ENCODE measurements at places on chromosomes 4 and X.

DNA sequence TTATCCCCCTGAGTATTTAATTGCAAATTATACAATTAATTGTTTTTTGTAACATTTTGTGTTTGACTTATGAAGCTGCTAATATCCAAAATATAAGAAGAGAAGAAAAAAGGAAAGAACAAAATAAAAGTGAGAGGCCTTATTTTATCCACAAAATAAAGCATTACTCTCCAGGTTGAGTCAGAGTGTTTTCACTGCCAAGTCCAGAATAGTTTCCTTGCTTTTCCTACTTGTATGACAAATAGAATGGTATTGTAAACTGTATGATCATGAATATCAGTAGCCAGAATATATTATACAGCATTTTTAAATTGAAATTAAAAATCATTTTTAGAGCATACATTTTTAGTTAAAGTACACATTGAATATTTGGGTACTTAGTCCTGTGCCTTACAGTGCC, 237.8 kb downstream of the NDST4 start:
- peak; percentile 8 for DNase-seq

- DNase-seq, result no peak
Measured at GRCh38 chr4:125317525-125317877, 2.7 kb downstream of the FAT4 start.

DNA sequence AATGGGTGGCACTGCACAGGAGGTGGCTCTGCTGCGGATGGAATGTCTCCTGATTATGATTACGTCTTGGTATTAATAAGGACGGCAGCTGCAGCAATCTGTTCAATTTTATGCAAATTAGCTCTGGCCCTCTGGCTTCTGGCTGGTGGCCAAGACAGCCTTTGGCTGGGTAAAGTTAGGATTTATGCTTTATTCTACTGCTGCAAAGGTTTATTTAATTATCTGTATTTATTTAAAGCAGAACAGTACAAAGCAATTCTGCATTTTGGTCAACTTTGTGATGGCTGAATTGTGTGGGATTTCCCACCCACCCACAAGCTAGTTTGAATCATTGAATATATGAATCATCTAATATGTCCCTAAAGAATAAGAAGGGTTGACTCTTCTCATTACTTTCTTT, 745.6 kb upstream of the FAM241A start:
- DNase-seq, result no peak

DNA sequence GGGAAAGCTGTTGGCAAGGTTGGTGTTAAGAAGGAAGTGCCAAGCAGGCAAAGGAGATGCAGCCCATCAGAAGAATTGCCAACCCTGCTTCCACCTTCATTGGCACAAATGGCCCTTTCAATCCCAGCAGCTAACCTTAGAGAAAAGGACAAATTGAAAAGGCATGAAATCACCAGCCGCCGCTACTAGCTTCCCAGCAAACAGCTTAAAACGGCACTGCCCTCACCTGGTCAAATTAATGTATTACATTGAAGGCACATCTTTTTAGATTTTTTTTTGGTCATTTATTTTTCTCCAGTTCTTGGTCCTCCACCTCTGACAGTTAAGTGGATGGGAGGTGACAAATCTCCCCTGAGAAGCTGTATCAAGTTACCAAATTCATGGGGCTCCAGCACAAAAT, 51.0 kb upstream of the NHSL2 start:
- peak; percentile 50 for DNase-seq

- DNase-seq, result no peak
Measured at GRCh38 chr4:32485956-32486355, 1765.8 kb downstream of the PCDH7 start.

- no peak for DNase-seq
Measured at GRCh38 chrX:30864383-30864785, 24.7 kb downstream of the TAB3 start.

- DNase-seq, result no peak
Measured at GRCh38 chr4:4480685-4481398, 61.0 kb downstream of the STX18 start.

- DNase-seq, result no peak
Measured at GRCh38 chr4:5960252-5960880, 57.9 kb downstream of the C4orf50 start.

DNA sequence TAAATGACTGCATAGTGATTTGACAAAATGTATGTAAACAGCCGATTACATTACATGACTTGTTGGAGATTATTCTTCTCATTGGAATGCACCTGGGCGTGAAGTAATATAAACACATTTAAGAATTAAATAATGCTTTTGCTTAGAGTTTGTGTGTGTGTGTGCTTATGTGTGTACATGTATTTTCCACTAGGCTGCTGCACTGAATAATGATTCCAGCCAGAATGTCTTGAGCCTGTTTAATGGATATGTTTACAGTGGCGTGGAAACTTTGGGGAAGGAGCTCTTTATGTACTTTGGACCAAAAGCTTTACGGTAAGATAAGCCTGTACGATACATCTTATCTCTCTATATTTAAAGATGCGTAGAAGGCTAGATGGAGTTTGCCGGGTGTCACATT, 12.6 kb downstream of the NEIL3 start:
- no peak for DNase-seq

- no peak for DNase-seq
Measured at GRCh38 chrX:42973321-42973720, 195.4 kb upstream of the PPP1R2C start.

DNA sequence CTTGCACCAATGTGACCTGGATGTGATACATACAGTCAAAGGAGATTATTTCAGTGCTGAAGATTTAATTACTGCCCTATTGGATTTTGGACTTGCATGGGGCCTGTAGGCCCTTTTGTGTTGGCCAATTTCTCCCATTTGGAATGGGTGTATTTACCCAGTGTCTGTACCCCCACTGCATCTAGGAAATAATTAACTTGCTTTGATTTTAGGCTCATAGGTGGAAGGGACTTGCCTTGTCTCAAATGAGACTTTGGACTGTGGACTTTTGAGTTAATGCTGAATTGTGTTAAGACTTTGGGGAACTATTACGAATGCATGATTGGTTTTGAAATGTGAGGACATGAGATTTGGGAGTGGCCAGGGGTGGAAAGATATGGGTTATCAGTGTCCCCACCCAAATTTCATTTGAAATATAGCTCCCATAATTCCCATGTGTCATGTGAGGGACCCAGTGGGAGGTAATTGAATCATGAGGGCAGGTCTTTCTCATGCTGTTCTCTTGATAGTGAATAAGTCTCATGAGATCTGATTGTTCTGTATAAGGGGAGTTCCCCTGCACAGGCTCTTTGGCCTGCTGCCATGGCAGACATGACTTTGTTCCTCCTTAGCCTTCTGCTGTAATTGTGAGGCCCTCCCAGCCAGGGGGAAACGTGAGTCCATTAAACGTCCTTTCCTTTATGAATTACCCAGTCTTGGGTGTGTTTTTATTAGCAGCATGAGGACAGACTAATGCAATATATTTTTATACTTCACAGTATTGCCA, 362.2 kb upstream of the SPANXN4 start:
- DNase-seq, result no peak

DNA sequence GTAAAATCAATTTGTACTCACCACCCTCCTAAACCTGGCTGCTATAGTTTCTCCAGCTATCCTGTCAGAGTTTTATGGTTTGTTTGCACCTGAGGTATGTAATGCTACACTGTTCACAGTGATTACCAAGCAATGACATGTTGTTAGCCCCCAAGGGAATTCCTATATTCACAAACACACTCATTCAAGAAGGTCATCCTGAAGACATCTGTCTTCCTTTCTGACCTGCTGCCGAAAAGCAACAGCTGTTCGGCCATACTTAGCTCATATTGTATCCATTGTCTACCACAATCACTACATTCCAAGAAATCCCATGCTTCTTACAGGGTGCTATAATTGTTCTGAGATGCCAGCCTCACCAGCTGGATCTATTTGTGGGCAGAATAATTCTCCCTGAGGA, 160.1 kb upstream of the GYPA start:
- DNase-seq, result no peak

- peak; percentile 71 for DNase-seq
Measured at GRCh38 chr4:1010395-1011021, 918 bp upstream of the FGFRL1 start.

DNA sequence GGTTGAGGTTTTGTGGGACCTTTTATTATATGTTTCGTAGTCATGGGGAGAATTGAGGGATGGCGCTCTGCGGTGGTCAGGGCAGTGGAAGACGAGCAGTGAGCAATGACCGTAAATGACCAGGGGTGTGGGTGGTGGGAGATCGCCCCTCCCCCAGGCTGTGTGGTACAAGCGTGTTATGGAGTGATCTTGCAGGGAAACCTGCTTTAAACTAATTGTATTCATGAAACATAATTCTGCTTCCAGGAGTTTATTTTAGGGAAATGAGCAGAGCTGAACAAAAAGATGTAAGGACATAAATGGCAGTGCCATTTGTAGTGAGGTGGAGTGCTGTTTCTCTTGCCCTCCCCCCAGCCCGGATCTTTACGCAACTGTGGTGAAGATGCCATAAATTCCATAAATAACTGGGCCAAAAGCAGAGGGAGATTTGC, 20.2 kb downstream of the GYG2 start:
- DNase-seq, result no peak

DNA sequence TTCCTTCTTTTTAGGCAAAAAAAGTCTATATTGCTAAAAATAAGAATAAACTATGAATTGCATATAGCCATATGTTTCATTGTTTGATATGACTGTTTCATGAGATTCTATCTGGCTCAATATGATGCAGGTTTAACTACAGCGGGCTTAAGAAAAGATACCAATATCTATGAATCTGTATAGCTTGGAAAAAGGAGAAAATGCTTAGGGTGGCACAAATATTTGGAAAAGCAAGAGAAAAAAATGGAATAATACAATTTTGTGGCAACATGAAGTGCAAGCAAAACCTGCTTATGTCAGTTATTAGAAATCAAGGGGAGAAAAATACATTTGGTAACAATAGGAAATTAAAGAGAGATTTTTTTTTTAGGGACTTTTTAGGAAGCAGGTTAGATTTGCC, 48.3 kb upstream of the NFKB1 start:
- no peak for DNase-seq

DNA sequence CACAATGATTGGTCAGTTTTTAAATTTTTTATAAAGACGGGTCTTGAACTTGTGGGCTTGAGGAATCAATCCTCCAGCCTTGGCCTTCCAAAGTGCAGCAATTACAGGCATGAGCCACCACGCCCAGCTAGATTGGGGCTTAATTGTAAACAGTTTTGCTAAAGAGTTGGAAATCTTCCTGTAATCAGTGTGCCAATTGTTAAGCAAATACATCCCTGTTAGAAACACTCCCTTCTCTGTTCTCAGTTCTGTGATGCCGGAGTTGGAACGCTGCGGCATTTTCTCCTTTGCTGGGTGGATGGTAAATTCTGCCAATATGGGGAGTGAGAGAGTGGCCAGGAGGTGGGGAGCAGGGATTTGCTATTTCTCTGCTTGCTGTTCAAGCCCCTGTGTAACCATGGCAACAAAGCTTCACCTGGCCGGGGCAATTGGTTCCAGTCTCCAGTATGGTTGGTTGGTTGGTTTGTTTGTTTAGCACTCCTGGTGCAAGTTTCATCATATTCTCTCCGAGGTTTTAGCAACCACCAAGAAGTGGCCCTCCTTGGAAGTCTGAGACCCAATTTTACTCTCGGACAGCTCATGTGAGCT, 3.0 kb upstream of the SPATA4 start:
- no peak for DNase-seq

- no peak for DNase-seq
Measured at GRCh38 chrX:150165776-150166610, 197.1 kb upstream of the MAMLD1 start.

DNA sequence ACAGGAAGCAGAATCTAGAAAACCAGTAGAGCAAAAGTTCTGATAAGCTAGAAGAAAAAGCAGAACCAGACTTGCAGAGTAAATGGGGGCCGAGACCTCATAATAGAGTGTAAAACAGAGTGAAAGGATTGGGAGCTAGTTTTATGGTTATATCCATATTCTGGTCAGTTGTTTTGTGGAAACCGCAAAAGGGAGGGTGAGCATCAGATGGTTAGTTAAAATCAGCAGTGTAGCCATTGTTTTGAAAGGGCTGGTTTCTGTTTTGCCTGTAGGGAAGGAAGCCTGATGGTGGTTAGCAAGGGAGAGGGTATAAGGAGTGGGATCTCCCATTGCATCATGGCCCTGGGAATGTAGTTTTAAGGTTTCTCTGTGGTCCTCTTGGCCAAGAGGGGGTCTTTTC, 17.2 kb upstream of the CCNI start:
- no peak for DNase-seq

- no peak for DNase-seq
Measured at GRCh38 chrX:57651169-57651919, 28.7 kb downstream of the NLRP2B start.

DNA sequence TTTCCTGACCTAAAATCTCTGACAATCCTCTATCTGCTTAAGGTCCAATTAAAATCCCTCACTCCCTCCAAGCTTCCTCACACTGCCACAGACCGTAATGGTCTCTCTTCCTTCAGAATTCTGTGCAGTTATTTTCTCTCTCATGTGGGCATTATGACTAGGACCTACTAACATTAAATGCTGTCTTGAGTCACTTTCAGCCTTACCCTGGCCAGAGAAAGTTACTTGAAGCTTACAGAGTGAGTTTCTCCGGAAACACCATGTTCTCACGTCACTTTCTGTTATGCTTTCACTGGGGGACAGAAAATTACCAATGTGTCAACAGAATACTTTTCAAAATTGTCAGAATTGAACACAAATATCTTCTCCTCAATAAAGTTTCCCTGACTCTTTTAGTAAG, 271.8 kb downstream of the INPP4B start:
- no peak for DNase-seq

GRCh38 chr4:6120361-6120760, 80.0 kb downstream of the JAKMIP1 start:
- DNase-seq, result no peak

DNA sequence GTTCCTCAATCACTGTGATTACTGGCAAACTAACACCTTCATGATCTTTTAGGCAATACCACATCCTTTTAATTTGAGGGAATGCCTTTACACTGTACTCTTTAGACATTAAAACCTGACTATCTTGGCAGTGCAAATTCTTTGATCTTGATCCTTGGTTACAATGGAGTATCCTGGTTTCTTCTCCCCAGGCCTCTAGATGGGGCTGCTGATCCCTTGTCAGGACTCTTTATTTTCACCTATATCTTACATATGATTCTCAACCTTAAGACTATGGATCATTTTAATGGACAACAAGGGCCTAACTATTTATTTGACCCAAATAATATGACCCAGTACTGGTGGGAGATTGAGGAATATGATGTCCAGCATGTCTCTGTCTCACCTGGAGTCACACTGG, 1005.5 kb upstream of the INTU start:
- peak; percentile 30 for DNase-seq

DNA sequence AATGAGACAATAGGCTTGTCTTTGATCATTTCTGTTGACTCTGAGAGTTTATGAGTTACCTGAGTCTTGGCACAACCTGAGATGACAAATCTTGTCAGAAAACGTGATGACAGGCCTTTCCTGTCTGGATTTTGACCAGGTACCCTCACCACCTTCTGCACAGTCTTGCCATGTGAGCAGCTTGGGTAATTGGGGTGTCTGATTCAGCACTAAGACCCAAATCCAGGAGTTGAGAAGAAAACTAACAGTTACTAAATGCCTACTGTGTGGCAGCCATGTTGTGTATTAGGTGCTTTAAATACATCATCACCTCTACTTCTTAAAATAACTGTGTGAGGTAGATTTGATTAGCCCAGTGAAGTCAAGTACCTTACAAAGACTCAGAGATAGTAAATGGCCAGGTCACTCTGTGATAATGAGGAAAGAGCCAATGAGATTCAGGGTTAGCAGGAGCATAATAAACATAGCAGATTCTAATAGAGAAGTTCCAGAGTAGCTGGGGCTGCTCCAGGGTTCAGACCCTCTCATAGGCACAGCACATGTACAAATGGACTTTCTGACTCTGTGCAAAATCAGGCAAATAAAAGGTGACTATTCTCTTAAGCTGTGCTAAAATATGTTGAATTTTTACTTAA, 2.8 kb downstream of the EREG start:
- DNase-seq, result no peak
